T-helper 17 cell (primary cell): ENCODE measurements at places on chromosomes 5 and 9.
A peak's percentile ranks its signal among the peaks of the same experiment; 100 is the strongest.

DNA sequence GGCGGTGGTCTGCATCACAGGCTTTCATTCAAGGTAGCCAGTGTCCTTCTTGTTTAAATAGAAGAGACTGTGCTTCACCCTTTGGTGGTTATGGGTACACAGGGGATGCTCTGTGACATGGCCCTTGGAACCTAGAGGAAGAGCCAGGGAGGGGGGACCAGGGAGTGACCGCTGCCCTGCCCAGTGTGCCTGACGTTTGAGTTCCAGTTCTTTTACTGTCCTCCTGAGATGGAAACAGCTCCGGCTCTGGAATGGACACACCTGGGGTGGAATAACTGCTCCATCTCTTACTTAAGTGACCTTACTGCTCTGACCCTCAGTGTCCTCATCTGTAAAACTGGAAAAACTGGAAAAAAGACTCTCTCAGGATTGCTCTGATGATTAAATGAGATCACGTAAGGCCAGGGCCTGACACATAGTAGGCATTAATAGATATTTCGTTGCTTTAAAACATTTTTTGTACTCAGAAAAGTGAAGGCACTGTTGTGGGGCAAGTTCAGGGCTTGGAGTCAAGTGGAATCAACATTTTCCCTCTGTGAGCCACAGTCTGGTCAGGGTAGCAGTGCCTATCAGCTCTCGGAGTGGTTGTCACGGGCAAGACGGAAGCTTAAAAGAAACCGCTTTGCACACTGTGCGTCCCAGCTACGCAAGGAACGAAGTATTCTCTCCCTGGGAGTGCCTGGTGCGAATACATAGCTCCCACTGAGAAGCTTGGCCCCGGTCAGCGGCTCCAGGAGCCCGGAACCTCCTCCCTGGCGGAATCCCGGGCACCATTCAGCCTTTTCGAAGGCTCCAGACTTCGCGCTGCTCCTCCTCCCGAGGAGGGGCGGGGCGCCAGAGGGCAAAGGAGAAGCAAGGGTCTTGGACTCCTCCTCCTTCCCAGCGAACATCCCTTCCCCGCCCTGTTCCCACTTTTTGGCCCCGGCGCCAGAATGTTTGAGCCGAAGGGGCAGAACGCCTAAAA is 5.8 kb downstream of the POU4F3 start:
- no peak for DNase-seq

DNA sequence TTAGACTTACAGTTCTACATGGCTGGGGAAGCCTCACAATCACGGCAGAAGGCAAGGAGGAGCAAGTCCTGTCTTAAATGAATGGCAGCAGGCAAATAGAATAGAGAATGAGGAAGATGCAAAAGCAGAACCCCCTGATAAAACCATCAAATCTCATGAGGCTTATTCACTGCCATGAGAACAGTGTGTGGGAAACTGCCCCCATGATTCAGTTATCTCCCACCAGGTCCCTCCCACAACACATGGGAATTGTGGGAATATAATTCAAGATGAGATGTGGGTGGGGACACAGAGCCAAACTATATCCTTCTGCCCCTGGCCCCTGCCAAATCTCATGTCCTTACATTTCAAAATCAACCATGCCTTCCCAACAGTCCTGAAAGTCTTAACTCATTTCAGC is 367.1 kb downstream of the MED10 start:
- DNase-seq = no peak

DNA sequence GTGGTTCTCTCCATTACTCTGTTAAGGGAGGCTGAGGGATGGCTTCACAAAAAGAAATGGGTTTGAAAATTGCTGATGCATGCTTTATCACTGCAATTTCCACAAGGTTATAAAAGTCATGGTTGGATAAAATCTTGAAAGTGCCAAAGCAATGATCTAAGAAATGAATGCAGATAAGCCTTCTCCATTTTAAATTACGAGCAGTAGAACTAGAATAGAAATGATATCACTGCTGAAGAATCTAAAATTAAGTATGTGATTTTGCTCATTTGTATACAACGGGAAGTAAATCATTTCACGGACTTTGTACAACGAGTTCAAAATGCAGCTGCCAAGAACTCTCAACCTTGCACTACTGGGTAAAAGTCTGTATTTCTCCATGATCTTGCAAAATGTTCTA is 299.0 kb downstream of the PRELID2 start:
- no peak for DNase-seq

GRCh38 chr9:133683586-133684120 is 47.5 kb downstream of the DBH start:
- peak; percentile 26 for DNase-seq

GRCh38 chr5:14025569-14026286 is 81.2 kb upstream of the DNAH5 start:
- no peak for DNase-seq

GRCh38 chr5:176547802-176548201 is 1.3 kb upstream of the CDHR2 start:
- DNase-seq = no peak
